ENCODE measurements at places on chromosomes 5 and 9. TPM values are rescaled to one million over a fixed set of nuclear protein-coding genes. Genes with fewer than 3 reads are reported as not detected.

Gene ANKRD18A
- total RNA-seq, result 11.6 TPM

Gene DROSHA
- total RNA-seq, result 51.6 TPM

Gene HAVCR2
- total RNA-seq, result 14.6 TPM

Gene ARID3C
- total RNA-seq, result not detected

Gene TMEM252
- total RNA-seq, result 111 TPM

Gene ANKRD34B
- 1.5 TPM for total RNA-seq

Gene OR1Q1
- not detected for total RNA-seq

Gene POC5
- 12.1 TPM for total RNA-seq

DNA sequence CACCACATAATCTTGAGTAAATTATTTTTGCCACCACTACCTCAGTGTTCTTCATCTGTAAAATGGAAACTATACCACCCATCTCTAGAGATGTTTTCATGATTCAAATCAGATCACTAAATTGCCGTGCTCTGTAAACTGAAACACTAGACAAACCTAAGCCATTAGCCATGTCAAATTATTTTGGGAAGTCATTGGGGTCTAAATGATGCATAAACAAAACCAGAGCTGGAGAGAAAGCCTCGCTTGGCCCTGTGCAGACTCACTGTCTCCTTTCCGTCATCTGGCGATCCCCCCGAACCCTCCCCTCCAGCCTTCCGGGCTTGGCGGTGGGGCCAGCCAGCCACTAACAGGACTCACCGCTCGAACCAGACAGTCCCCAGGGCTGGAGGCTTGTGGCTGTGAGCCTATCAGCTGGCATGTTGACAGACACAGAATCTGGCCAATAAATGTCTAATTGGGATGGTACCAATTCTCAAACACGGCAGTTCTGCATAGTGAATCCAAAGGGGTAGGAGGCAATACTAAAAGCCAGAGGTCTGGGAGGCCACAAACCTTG lies 256.5 kb downstream of the SEC61B start:
- DNase-seq, result no peak

DNA sequence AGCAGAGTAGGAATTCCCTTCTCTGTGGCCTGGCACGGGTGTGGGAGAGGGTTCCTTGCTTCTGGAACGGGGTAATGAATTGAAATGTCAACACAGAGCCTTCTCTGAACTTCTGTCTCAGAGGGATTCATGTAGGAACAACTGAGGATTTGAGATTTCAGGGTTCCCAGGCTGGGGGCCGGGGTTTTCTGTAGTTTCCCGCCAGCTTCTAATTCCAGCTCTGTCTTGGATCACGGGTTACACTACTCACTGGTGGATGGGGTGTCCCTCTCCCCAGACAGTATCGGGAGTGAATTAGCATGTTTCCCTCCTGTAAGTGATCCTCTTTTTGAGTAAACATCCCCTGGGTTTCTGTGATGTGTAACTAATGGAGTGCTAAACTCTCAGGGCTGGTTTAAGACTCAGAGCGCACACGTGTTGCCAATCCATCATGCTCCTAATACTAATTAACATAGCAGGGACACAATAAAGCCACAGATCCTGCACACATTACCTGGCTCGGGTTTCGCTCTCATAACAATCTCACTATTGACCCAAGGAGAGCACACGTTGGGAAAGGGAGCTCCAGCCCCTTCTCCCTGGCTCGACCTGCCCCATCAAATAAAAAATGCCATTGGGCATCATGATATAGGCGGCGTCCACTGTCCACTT lies 18.1 kb upstream of the DMRT2 start:
- DNase-seq, result peak; percentile 83

- DNase-seq, result no peak
These were observed 18.5 kb upstream of the SNX2 start for GRCh38 chr5:122756264-122756911.

- peak; percentile 83 for DNase-seq
These were observed 12.3 kb upstream of the SUSD1 start for GRCh38 chr9:112187404-112187803.

GRCh38 chr5:132274050-132274792 lies 16.7 kb downstream of the PDLIM4 start:
- DNase-seq, result peak; percentile 81

DNA sequence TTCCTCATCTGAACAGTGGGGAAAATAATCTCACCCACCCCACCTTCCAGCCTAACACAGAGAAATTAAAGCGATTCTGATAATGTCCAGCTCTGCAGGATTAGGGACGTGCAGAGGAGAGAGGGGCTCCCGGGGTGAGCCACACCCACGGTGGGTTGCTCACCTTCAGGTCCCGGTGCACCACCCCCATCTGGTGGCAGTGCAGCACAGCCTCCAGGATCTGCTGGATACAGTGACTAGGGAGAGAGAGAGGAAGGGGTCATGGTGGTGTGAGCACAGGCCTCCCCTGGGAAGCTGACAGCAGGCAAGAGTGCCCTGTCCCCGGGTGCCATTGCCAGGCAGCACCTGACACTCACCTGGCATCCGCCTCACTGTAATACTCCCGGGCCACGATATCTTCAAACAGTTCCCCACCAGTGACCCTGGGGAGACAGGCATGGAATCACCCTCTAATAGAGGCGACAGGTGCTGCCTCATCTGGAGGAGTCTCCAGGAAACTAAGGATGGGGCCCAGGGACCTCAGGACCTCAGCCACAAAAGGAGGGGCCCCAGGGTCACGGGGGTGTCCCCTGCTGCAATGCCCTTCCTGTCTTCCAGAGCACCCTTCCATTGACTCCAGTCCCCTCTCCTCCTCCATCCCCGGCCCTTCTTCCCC lies 33.0 kb downstream of the CAMK2A start:
- DNase-seq, result no peak

DNA sequence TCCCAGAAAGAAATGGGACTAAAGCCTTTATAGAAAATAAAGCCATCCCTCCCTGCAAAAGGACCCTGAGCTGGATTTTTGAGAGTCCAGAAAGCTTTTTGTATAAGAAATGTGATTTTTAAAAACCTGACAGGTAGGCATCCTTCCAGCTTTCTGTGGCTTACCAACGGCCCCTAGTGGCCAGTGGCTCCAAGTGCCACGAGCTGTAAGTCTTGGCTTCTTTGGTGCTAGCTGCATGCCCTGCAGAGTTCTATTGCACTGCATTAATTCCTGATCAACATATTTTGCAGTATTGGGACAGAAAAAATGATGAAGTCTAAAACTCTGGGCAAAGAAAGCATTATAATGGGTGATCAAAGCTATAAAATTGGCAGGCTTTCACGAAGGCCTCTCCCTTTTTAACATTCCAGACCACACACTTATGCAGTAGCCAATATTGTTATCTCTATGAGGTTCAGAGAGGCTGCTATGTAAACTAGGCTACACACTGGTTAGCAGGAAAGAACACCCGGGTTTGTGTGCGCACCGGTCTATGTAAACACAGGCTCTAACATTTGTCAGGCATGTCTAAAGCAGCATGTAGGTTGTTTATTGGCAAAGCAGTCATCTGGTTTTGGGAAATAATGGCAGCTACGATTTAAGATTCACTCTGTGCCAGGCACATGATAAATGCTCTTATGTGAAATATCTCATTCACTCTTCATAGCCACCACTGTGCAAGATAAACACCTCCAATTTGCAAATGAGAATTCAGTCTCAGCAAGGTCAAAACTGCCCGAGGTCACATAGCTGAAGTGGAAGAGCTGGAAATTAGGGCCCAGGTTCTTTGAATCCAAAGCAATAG lies 55.2 kb downstream of the NMUR2 start:
- peak; percentile 49 for DNase-seq

- peak; percentile 29 for DNase-seq
These were observed 421 bp downstream of the RUSC2 start for GRCh38 chr9:35490155-35490909.

DNA sequence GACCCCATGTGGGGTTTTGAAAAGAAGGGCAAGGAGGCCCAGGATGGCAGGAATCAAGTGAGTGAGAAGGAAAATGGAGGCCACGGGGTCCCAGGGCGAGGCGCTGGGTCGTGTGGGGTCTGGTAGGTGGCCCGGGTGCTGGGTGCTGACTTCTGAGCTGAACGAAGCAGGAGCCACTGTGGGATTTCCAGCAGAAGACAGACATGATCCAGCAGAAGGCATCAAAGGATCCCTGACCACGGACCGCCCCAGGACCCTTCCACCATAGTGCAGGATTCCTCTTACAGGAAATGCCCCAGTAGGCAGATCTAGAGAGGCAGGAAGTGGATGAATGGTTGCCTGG lies 106.7 kb downstream of the ADAMTS2 start:
- DNase-seq, result no peak

- DNase-seq, result no peak
These were observed 7.4 kb downstream of the ADAM19 start for GRCh38 chr5:157568222-157568621.

- no peak for DNase-seq
These were observed 106.0 kb downstream of the ADRB2 start for GRCh38 chr5:148932355-148932935.

GRCh38 chr5:110371011-110371724 lies 355.3 kb downstream of the TMEM232 start:
- no peak for DNase-seq

GRCh38 chr9:129909851-129910250 lies 74.6 kb downstream of the USP20 start:
- DNase-seq, result no peak

DNA sequence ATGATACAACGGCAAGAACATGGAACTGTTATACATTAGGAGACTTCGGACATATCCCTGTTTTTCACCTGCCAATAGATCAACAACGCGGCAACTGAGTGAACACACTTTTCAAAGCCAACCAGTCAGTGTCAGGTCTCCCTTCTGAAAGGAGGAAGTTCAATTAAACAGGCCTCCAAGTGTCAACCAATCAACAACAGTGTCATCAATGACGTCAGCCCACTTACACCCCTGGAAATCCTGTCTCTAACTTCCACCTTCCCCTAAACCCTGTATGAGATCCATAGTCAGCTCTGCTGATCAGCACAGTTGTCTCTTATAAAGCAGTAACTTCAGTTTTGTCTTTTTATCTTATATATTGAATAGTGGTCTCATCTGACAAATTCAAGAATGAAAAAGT lies 36.6 kb downstream of the DMRT3 start:
- no peak for DNase-seq

GRCh38 chr5:109558364-109558763 lies 131.4 kb upstream of the MAN2A1 start:
- no peak for DNase-seq

DNA sequence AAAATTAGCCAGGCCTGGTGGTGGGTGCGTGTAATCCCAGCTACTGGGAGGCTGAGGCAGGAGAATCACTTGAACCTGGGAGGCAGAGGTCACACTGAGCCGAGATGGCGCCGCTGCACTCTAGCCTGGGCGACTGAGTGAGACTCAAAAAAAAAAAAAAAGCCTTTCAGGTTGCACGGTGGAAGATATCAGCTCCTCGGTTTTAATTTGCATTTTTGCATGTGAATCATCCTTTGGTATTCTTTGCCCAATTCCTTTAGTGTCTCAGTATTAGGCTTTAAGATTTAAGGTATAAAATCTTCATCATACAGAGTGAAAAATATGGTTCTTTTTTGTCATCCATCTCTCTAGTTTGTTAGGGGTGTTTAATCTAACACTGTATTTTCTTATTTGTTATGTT lies 173.6 kb upstream of the S1PR3 start:
- DNase-seq, result no peak

DNA sequence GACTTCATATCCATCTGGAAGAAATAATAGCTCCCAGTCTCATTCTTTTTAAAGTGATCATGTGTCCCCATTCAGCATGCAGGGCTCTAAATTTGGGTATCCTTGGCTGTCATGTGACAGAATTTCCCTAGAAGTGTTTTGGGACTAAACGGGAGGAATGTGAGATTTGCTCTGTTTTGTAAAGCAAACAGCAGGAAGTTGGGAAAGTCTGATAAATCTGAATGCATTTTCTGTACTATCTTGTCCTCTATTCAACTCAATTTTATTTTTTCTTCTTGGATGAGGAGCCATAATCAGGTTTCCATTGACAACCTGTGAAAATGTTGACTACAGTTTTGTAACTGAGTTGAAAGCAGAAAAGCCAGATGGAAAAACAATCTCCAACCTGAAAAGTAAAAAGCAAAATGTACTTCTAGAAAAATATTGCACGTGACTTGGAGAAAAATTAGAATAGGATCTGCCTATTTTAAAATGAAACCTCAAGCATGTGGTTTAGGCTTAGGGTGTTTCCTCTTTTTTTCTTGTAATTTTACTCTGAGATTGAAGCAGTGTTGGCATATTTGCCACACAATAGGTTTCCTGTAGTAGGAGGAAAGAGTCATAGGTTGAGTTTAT lies 76.2 kb upstream of the IL6ST start:
- no peak for DNase-seq

Measured in kidney (tissue), 22 donors.